Iris pigment epithelial cell (primary cell): ENCODE measurements at places on chromosomes 2 and 18.
A peak's percentile ranks its signal among the peaks of the same experiment; 100 is the strongest.

DNA sequence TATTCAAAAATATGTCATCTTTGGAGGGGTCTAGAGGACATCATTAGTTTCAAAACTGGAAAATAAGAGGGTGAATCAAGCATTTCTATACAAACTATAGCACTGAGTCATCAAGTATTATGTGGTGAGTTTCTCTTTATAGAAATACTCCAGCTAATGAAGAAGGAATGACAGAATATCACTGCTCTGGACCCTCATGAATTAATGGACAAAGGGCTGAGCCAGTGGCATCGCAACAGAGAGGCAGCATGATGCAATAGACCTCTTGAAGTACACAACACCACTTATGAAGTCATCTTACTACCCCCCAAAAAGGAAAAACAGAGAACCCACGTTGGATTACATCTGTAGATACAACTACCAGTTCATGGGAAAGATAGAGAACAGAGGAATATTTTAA is 27.4 kb upstream of the EIF2AK3 start:
- DNase-seq, result peak; percentile 89

GRCh38 chr2:240998995-240999791 is 775 bp downstream of the SNED1 start:
- peak; percentile 20 for DNase-seq

- no peak for DNase-seq
Observed at GRCh38 chr18:61797696-61798590, 94.9 kb downstream of the RNF152 start.

DNA sequence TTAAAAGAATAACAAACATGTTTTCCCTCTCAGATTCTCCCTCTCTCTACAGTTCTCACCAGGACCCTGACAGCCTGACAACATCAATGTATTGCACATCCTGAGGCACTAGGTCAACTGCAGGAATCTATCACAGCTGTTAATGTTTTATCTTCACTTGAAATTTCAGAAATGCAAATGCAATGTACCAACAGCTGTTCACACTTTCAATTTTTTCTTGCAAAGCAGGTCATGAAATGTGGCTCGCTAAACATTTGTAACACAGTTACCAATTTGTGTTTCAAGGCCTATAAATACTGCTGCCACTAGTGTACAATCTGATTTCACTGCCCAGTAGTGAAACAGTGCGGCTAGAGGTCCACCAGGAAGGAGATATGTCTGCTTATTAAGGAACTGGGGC is 147.8 kb downstream of the EXOC6B start:
- no peak for DNase-seq

GRCh38 chr2:134539981-134540380 is 178.8 kb downstream of the TMEM163 start:
- DNase-seq, result no peak

DNA sequence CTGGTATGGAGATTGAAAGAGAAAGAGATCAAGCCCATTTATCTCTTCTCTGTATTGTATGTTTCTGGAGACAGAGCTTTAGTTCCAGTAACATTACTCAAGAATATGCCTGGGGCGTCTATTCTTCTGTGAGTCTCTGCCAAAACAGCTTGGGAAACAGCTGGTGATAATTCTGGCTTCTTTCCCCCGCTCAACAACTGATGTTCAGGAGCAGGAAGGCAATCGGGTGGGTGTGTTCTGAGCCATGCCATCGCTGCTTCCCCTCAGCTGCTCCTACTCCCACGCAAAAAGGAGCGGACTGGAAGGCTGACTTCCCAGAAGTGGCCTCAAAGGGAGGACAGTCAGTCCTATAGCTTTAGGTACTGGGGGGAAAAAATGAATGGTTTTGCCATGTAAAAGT is 695.1 kb downstream of the PLCL1 start:
- no peak for DNase-seq

DNA sequence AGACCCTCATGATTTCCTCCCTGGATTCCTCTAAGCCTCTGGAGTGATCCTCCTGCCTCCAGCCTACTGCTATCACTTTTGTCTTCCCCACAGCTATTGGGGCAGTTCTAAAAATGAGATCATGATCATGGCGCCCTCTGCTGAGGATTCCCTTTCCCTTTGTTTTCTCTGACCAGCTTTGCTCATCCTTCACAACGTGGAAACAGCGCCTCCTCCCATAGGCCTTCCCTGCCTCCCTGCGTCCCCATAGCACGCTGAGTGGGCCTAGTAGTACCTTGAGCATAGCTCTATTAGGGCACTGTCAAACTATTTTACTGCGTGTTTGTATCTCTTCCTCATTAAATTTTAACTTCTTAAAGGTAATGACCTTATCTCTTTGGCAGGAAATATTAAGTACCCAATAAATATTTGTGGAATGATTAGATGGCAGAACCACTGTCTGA is 207.0 kb upstream of the FANCL start:
- DNase-seq, result peak; percentile 64

DNA sequence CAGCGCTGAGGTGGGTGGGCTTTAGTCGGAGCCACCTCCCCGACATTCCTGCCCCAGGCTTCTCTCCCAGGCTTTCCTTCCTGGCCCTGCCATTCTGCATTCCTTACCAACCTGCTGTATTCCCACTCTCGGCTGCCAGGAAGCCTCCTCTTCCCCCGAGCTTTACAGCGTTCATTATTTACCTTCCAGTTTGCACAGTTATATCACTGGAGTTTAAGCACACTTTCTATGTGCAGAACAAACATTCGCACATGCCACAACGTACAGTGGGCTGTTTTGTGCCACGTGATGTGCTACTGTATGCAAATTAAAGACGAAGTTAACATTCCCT is 246.3 kb downstream of the SOX11 start:
- DNase-seq, result no peak

DNA sequence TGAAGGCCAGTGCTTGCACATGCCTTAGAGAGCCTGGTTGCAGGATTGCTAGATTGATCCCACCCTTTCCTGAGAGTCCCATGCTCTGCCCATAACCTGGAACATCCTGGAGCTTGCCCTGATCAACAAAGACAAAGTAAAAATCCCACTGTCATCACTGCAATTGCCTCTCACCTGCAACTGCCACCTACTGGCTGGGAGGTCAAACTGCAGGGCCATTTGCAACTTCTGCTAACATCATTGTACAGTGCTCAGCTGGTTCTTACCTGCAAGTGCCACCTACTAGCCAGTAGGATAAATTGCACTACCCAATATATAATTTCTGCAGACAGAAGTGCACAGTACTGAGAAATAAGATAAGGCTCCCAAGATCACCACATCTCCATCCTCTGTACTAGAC is 947.5 kb downstream of the CPS1 start:
- no peak for DNase-seq

DNA sequence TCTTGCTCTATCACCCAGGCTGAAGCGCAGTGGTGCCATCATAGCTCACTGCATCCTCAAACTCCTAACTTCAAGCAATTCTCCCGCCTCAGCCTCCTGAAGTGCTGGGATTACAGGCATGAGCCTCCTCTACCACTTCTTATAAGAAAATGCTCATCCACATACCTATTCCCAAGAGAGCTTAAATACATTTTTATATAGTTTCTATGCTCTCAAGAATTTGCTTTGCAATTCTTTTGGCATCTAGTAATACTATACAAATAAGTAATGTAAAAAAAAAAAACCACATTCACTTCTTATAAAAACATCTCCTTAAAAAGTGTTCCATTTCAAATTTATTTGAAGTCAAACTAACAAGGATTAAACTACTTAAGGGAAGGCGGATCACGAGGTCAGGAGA is 197.3 kb downstream of the DNAH7 start:
- no peak for DNase-seq

GRCh38 chr2:64640153-64641044 is 13.3 kb downstream of the SERTAD2 start:
- peak; percentile 17 for DNase-seq

DNA sequence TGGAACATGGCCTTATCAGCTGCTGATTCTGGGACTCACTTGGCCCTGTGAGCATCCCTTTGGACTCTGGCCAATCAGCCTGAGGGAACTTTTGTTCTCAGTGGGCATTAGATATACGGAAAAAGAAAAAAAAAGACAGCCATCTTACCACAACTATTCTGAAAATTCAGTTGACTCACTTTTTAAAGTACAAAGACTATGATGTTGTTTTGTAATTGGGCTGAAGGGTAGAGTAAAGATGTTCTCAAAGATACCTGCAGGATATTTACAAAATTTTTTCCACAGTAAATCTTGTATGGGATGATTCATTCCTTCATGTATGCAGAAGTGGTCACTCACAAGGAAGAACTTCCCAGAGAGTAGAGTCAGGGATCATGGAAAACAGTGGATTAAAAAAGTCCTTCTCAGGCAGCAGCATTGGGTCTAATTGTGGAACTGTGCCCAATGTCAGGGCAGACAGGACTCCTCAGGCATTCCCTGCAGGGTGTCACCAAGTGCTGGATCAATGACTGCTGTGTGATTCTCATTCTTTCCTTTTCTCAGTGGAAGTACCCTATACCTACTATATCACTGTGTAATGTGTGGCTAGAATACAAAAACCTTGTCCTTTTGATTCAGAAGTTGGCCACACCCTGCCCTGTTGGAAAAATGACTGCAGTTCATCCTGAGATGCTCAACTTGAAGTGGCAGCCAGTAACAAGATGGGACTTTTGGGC is 35.4 kb downstream of the SULT1C4 start:
- peak; percentile 96 for DNase-seq

GRCh38 chr18:48781163-48781987 is 169.4 kb downstream of the SMAD7 start:
- DNase-seq, result peak; percentile 47

DNA sequence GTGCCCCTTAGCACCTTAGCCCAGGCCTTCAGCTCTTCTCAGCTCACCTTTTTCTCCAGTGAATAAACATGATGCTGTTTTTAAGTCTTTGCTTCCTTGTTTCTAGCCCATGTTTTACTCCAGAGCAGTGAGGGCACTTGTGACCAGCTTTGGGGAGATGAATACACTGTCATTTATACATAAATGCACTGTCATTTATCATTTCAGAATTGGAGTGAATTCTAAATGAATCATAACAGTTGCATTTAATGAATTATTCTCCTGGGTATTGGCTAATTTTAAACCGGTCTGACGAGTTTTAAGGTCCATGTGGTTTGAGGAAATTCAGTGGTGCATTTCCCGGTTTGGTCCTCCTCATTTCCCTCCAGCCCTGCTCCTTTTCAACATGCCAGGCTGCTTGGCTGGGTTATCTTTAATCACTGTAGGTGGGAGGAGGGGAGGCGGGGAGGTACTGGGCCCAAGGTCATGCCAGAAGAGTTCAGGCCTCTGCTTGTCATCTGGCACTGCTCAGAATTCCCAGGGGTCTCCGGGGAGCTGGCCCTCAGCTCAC is 23.9 kb downstream of the PRKCE start:
- no peak for DNase-seq

GRCh38 chr2:135742325-135742757 is 686 bp downstream of the UBXN4 start:
- peak; percentile 71 for DNase-seq

DNA sequence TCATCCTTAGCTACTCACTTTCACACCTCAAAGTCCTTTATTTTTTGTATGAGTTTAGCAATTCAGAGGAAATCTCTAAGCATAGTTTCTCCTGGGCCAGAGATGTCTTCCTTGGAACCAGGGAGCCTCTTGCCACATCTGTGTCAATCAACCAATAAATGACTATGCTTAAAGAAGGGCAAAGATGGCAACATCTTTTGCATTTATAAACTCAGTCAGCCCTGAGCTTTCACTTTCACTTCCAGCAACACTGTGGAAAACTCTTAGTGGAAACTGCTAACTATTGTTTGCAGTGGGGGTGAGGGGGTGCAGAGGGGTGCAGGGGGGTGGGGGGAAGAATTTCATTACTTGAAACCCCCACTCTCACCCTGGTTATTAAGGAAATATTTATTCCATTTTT is 3.4 kb downstream of the ACVR1C start:
- DNase-seq, result peak; percentile 8

DNA sequence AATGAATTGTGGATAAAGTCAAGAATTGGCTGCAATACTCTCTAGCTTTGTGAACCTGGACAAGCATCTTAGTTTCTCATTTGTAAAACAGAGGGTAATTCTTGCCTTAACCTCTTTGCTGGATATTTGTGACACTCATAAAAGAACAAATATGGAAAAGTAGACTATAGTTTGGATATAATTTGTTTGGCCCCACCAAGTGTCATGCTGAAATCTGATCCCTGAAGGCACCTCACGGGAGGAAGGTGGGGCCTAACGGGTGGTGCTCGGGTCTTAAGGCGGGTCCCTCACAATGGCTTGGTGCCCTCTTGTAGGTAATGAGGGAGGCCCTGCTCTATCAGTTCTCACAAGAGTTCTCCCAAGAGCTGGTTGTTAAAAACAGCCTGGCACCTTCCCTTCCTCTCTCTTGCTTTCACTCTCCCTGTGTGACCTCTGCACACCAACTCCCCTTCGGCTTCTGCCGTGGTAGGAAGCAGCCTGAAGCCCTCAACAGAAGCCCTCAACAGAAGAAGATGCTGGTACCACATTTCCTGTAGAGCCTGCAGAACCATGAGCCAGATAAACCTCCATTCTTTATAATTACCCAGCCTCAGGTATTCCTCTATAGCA is 37.4 kb downstream of the ARL4C start:
- DNase-seq, result no peak
